ENCODE measurements at places on chromosomes 3 and 15.

GRCh38 chr3:127662001-127662469, 10.7 kb upstream of the ABTB1 start:
- no peak for DNase-seq

- no peak for DNase-seq
Measured at GRCh38 chr15:69576035-69576526, 123.5 kb downstream of the RPLP1 start.

GRCh38 chr3:18747383-18747782, 322.2 kb upstream of the SATB1 start:
- DNase-seq, result no peak

DNA sequence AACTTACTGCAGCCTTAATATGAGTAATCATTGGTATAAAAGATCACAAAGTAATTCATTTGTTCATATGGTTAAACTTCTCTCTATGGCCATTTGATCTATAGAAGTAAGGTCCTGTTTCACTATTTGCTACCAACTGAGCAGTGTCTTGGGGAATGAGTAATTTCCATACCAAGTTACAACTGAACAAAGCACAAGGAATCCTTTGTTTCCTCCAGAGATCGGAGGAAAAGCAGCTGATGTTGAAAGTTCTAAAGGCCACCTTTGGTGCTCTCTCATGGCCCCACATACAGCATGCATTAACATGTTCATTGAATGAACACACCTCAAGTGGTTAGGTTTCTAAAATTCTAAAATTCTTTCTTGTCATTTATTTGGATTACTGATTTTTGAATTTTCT, 7.1 kb upstream of the CNTN3 start:
- DNase-seq, result no peak
